GM03348 (cell line): ENCODE measurements at places on chromosomes 1 and 21.

DNA sequence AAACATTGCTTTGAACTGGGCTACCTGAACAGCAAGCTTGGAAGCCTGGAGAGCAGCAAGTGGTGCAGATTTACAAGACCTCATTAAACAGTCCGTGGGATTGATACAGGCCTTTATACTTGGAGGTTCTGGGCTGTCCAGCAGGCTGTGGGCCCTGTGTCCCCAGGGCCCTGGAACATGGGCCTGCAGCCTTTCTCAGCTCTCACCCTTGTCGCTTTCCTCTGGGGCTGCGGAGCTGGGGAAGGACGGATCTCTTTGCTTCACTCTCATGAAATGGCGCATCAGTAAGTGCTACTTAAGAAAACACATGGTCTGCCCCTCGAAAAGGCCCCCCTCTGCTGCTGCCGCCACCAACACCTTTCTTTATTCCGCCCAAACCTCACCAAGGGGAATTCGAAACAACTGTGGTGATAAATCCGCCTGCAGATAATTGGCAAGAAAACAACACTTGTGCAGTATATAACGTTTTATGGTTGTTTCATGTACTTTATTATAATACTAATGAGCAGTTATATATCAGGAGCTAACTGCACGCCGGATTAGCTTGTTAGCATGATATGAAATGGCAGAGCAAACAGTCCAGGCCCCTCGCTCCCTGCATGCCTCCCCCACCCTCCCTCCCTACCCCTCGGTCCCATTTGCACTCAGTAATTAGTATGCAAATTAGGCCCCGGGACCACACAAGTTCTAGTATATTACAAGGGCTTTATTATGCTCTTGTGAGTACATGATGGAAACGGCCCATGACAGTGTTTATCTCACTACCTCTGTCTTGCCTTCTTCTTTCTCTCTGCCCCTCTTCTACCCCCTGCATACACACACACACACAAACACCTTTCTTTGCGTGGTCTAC, 131.5 kb downstream of the RNF220 start:
- no peak for DNase-seq

GRCh38 chr1:80154176-80154575, 1147.6 kb upstream of the ADGRL4 start:
- no peak for DNase-seq

DNA sequence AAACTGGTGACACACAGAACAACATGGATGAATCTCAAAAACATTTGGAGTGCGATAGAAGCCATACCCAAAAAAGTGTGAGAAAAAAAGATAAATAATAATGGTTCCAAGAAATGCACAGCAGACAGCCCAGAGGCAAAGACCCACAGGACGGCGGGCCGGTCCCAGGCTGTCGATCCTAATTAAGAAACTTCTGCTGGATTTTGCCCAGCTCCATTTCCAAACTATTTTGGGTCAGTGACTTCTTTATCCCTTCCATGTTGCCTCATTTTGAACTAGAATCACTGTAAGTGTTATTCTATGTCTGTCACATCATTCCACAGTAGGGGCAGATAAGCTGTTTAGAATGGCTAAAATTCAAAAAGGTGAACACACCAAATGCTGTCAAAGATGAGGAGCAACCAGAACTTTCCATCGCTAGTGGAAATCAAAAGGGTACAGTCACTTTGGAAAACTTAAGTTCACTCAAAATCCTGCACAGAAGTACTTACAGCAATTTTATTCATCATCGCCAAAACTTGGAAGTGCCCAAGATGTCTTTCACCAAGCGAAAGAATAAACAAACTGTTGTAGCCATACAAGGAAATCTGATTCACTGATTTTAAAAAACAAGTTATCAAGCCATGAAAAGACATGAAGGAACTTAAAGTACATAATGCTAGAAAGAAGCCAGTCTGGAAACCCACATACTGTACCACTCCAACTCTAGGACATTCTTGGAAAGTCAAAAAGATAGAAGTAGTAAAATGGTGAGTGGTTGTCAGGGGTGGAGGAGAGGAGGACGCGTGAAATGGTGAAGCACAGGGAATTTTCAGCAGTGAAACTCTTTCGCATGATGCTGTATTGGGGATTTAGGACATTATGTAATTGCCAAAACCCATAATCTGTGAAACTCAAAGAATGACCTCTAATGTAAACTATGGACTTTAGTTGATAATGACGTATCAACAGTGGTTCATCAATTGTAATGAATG, 7.5 kb downstream of the NBPF1 start:
- no peak for DNase-seq

DNA sequence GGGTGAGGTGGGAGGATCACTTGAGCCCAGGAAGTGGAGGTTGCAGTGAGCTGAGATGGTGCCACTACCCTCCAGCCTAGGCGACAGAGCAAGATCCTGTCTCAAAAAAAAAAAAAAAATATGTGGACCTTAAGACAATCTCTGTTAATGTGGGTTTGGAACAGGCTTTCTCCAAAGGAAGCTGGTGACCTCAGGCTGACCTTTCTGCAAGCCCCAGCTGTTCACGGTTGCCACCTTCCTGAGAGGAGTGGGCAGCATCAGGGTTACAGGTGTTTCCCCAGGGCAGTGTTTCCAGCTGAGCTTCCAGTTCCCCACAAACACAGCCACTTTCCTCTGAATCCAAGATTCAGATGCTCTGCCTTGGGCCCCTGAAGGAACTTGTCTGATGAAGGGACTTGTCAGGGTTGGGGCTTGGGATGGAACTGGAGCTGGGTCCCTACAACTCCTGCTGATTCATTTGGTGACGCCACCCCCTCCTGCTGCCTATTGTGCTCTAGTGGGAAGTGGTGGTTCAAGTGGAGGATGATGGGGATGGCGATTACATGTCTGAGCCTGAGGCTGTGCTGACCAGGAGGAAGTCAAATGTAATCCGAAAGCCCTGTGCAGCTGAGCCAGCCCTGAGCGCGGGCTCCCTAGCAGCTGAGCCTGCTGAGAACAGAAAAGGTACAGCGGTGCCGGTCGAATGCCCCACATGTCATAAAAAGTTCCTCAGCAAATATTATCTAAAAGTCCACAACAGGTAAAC, 1.9 kb downstream of the ZBTB48 start:
- no peak for DNase-seq

DNA sequence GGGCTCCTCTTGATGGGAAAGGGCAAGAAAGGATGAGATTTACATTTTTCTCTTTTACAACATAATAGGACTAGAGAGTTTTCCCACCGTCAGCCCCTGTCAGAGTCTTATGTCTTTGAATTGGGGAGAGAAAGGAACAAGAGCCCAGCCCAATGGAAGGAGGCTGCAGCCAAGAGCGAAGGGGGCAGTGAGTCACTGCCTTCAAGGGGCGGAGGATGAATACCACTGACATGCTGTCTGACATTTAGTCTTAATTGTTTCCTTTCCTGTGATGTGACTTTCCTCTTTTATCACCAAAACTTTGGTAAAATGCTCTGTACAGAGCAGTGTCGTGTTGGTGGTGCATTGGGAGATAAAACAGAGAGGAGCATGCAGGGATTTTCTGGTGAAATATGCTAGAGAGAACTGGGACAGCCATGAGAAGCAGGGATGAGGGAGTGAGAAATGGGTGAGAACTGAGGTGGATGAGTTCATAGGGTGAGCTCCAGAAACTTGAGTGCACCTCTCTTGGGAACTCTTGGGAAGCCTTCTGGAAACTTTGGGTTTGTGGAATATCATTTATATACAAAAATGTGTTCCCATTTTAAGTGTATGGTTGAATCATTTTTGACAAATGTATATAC, 179.9 kb upstream of the FGGY start:
- DNase-seq: peak; percentile 75

DNA sequence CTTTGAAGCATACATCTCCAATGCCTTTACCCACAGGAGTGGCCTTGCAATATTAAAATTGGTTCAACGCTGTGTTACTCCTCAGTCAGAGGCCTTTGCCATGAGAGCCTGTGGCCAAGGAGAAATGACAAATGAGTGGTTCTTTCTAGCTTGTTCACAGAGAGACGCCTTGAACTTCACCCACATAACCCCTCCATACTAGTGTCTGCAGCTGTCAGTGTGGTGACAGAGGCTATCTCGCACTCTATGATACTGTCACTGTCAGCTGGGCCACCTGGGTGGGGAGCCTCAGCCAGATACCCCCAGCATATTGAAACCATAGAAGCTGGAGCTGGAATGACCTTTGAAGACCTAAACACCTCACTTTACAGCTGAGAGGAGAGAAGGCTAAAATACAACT, 57.4 kb upstream of the LBR start:
- DNase-seq: no peak

GRCh38 chr1:1175221-1176062, 1.8 kb downstream of the TTLL10 start:
- DNase-seq: no peak

DNA sequence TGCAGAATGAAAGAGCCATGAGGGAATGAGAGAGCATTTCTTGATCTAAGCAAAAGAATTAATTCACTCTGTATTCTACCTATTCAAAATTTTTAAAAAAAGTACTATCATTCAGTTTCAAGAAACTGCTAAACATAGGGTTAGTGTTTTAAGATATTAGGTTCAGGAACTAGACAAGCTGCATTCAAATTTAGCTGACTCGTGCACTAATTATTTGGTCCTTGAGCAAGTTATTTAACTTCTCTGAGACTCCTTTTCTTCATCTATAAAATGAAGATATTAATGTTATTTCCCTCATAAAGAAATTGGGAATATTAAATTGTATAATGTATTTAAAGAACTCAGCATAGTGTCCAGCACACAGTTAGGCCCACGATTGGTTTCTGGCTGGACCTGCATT, 75.0 kb upstream of the USH2A start:
- no peak for DNase-seq

- no peak for DNase-seq
Observed at GRCh38 chr1:159009287-159009686, 420 bp upstream of the IFI16 start.

- no peak for DNase-seq
Observed at GRCh38 chr1:184781941-184782340, 27.3 kb upstream of the EDEM3 start.

GRCh38 chr21:14685568-14685967, 139.5 kb upstream of the SAMSN1 start:
- DNase-seq: no peak

DNA sequence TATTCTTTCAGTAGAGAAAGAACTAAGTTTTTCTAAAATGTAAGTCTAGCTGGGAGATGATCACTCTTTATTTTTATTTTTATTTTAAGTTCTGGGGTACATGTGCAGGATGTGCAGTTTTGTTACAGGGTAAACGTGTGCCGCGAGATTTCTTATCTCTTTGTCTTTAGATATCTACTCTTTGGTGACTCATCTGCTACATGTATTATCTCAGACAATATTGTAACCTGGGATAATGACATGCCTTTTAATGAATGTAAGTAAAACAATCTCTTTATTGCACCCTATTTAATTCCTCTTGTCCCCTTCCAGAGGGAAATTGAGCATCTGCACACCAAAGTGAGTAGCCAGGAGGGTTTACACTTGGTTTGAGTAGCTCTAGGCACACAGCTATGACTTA, 9.4 kb downstream of the CR2 start:
- no peak for DNase-seq

- DNase-seq: peak; percentile 19
Observed at GRCh38 chr1:71587961-71588360, 507.1 kb upstream of the ZRANB2 start.

DNA sequence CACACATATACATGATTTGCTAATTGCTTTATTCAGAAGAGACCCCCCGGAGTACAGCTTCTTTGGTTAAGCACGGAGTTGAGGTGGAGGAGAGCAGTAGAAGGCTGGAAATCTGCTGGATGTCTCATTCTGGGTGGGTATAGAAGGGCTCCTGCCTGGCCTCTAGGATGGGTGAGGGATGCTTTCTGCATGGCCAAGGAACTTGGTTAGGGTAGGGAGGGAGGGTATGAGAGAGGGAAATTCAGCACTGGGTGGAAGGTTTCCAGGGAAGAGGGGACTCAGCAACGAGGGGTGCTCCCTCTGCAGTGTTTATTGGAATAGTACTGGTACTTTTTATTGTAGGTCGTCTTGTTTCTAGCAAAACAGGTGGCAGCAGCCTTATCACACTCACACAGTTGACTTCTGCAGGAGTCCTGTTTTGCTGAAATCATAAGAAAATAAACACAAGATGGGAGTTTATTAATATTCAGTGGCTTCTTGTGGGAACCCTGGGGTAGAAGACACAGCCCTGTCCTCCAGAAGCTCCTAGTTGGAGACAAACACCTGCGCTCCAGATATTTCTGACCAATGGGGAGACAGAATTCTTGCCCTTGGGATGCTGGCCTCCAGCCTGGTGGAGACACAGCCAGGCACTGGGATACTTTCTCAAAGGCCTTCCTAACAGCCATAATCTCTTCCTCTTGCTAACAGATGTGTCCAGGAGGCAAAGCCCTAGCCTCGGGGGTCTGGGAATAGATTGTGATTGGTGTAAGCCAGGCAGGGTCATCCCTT, 3.8 kb downstream of the PLA2G2A start:
- no peak for DNase-seq

GRCh38 chr1:170096806-170097340, 22.4 kb upstream of the KIFAP3 start:
- DNase-seq: no peak

GRCh38 chr1:244700808-244701207, 47.9 kb downstream of the DESI2 start:
- no peak for DNase-seq

DNA sequence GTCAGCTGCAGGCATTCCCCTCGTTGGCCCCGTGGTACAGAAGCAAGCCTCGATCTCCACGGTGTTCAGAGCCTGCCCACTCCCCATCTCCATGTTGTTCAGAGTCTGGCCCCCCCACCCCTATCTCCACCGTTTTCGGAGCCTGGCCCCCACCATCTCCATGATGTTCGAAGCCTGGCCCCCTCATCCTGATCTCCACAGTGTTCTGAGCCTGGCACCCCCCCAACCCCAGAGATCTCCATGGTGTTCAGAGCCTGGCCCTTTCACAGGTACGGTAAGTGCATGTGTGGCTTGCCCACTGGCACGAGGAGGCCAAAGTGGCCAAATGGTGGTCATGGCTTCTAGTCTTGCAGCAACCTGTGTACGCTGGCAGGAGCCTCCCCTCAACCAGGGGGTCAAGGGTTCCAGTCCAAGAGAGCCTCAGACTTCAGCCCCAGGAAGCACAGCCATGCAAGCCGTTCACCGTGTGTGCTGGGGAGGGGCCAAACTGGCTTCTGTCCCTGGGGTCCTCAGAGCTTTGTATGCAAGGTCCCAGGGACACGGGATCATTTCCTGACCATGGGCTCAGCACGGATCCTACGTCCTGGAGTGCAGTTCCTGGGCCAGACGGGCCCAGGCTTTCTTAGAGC, 13.3 kb upstream of the PCBP3 start:
- no peak for DNase-seq

DNA sequence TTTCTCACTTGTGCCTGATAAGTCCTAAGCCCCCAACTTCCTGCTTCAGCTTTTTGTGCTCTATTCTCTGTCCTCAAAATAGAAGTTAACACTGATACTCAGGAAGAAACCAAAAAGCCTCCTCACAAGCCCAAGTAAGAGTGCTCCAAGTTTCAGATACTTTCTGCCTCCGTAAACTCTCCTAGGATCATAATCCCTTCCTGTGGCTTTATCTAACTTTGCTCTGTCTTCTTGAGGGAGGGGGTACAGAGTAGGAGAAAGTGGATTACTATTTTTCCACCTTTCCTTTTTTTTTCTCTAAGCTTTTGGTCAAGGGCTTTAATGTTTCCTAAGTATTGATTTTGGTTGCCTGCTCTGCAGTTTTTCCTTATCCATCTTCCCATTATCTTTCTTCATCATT, 54.6 kb downstream of the DPH5 start:
- DNase-seq: no peak
